CD4-positive, alpha-beta T cell treated with Interleukin-4 for 4 hours (primary cell): ENCODE measurements at places on chromosomes 6 and 20.
A peak's percentile ranks its signal among the peaks of the same experiment; 100 is the strongest.

DNA sequence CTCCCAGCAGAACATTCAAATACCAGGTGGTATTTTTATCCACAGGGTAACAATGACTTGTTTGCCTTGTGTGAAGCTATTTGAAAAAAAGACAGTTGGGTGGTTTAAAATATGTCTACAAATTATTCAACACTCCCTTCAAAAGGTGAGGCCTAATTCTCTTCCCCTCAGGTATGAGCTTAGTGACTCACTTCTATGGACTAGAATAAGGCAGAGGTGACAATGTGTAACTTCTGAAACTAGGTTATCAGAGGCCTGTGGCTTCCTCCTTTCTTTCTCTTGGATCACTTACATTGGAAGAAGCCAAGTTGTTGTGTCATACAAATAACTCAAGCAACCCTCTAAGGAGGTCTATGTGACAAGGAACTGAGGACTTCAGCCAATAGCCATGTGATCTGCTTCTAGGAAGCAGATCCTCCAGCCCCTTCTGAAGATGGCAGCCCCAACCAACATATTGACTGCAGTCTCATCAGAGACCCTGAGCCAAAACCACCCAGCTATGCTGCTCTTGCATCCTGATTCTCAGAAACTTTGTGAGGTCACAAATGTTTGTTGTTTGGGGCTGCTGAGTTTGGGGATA, 102.6 kb downstream of the SNAP25 start:
- DNase-seq, result no peak

GRCh38 chr6:16731478-16732051, 29.7 kb downstream of the ATXN1 start:
- peak; percentile 67 for DNase-seq

GRCh38 chr20:45788351-45788750, 3.3 kb downstream of the WFDC3 start:
- no peak for DNase-seq

DNA sequence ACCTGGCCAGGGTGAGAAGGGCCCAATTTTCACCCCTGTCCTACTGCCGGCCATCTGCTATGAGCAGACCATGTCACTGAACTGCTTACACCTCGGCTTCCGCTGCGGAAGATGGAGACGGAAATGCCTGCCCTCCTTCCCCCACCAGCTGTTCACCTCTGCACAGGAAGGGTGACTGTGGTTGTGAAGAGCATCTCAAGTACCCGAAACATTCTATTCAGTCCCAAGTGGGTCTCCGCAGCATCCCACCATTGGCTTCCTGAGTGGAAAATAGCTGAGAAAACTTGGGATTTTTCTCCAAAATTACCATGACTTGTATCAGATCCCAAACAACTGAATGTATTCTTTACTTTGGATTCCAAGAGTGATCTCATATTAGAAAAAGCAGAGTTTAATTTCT, 16.1 kb downstream of the DOK5 start:
- DNase-seq, result no peak

DNA sequence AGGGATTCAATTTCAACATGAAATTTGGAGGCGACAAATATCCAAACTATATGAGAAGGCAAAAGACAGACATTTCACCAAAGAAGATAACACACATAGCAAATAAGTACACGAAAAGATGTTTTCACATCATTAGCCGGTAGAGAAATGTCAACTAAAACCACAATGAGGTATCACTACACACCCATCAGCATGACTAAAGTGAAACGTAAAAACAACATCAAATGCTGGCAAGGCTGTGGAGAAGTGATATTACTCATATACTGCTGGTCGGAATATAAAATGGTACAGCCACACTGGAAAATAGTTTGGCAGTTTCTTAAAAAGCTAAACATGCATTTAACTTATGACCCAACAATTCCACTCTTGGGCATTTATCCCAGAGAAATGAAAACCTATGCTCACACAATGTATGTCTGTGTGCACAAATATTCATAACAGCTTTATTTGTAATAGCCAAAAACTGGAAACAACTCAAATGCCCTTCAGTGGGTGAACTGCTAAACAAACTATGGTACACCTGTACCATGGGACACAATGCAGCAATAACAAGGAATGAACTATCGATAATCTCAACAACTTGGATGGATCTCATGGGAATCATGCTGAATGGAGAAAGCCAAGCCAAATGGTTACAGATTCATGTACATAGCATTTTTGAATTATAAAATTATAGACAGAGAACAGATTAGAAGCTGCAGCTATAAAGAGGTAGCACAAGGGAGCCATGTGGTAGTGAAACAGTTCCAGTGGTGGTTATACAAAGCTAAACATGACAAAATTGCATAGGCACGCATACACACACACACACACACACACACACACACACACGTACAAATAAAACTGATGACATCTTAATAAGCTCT, 8.6 kb downstream of the ADAT2 start:
- peak; percentile 39 for DNase-seq
